ENCODE measurements at places on chromosomes 11 and 22.
A peak's percentile ranks its signal among the peaks of the same experiment; 100 is the strongest.

GRCh38 chr11:86482692-86483091 lies 108.0 kb downstream of the CCDC81 start:
- DNase-seq: no peak

DNA sequence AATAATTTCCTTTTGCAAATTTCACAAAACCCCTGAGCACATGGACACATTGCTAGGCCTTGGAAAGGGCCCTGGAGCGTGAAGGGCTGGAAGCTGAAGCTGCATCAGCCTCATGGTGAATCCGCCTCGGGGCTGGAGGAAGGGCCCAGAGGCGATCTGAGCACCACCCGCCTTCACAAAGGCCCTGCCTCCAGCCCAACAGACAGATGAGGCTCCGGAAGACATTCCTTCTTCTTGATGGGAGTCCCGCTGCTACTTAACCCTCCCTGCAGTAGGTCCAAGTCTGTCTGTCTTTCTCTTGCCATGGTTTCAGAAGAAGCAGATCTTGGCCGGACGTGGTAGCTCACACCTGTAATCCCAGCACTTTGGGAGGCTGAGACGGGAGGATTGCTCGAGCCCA lies 16.5 kb downstream of the ARRB1 start:
- DNase-seq: no peak

DNA sequence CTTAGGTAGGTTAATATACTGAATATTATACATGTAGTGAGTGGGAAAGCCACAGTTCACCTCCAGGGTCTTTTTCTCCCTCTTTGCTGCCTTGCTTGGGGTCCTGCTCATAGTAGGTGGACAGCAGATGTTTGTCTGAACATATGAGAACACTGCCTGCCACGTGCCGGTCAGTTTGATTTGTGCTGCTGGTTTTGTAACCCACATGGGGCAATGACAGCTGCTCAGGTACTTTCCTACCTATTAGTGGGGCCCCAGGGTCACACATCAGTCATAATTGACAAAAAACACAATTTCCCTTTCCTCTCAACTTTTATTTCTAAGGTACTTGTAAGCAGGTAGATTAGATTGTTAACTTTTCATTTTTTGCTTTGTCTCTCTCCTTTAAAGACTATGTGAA lies 43.8 kb downstream of the BMAL1 start:
- DNase-seq: no peak

- peak; percentile 64 for DNase-seq
Measured at GRCh38 chr22:24482575-24482974, 12.6 kb upstream of the UPB1 start.

- DNase-seq: no peak
Measured at GRCh38 chr11:59272771-59273372, 60.1 kb upstream of the MPEG1 start.

GRCh38 chr11:77726524-77726923 lies 88.9 kb upstream of the CLNS1A start:
- peak; percentile 15 for DNase-seq

All from hematopoietic multipotent progenitor cell treated with erythropoietin and hydrocortisone succinate and interleukin-3 and kit ligand, for 4 days (in vitro differentiated cells).